ENCODE measurements at places on chromosomes 6 and 20.
A peak's percentile ranks its signal among the peaks of the same experiment; 100 is the strongest.

GRCh38 chr6:14059791-14060436 is 57.7 kb upstream of the CD83 start:
- no peak for DNase-seq

GRCh38 chr6:1043458-1043836 is 268.5 kb upstream of the FOXQ1 start:
- DNase-seq, result no peak

GRCh38 chr6:84095156-84095555 is 61.6 kb downstream of the MRAP2 start:
- no peak for DNase-seq

DNA sequence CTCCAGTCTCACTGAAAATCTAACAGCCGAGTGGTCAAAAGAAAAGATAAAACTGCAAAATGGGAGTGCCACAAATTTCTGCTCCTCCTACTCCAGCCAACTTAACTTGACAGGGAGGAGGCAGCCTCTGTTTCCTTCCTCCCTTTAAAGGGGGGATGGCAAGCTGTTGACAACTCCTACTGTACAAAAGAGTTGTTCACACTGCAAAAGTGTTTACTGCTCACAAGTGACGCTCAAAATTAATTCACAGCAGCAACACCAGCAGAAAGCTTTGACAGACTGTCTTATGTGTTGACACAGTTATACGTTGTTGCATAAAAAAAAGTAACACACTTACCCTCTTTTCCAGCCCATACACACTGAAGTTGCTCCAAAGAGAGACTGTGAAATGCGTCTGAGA is 169.8 kb downstream of the BACH2 start:
- DNase-seq, result no peak

DNA sequence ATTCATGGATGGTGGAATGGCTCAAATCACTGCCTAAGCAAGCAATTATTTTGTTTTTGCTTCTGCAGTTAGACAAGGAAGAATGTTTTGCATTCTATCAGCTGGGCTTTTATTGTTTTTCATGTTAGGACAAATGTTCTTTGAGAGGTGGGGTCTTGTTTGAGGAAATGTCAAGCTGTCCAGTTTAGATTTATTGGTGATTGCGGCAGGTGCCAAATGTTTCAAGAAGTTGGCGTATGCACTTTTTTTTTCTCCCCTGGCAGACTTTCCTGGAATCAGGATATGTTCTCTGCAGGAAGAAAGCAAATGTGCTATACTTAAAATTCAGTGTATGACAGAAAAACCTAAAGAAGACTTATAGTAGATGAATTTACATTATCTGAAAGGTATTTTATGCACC is 81.0 kb upstream of the JAG1 start:
- no peak for DNase-seq

GRCh38 chr6:150201772-150202329 is 59.0 kb downstream of the PPP1R14C start:
- DNase-seq, result no peak

GRCh38 chr6:141347086-141347485 is 785.6 kb upstream of the GJE1 start:
- DNase-seq, result no peak

DNA sequence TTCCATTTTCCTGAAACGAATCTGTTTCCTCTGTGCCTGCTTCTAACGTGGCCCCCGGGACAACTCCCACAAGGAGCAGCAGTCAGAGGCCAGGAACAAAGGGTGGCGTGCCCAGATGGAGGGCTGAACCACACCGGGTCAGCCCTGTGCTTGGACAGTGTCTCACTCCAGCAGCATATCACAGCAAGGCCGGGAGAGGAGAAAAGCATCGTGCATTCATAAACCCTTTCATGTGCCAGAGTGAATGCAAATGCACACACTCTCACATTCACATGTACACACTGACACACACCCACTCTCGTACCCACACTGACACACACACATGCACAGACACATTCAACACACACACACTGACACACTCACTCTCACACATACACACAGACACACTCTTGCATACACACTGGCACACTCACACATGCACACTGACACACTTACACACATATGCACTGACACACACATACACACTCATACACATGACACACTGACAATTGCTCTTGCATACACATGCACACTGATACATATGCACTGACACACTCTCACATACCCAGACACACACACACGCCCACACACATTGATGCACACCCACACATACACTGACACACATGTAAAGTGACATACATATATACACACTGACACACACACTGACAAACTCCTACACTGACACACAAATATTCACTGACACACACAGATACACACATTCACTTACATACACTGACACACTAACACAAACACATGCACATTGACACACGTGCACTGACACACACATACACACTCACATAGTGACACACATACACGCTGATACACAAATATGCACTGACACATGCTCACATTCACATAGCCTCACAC is 237.0 kb downstream of the LRFN2 start:
- DNase-seq, result no peak

DNA sequence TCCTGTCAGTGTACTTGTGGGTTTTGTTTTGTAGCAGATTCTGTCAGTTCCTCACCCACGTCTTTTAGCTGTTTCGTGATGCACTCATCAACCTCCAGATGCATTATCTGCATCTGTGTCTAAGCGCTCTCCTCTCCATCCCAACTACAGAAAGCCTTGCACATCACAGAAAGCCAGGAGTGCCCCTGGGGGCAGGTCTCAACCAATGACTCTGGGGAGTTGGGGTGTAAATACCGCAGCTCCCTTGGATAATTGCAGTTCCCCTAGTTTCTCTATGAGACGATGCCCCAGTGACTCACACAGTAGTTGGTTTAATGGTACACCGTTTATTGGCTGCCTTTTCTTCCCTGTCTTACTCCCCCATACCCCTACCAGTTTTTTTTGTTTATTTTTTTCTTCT is 158.1 kb downstream of the SOX4 start:
- DNase-seq, result no peak

DNA sequence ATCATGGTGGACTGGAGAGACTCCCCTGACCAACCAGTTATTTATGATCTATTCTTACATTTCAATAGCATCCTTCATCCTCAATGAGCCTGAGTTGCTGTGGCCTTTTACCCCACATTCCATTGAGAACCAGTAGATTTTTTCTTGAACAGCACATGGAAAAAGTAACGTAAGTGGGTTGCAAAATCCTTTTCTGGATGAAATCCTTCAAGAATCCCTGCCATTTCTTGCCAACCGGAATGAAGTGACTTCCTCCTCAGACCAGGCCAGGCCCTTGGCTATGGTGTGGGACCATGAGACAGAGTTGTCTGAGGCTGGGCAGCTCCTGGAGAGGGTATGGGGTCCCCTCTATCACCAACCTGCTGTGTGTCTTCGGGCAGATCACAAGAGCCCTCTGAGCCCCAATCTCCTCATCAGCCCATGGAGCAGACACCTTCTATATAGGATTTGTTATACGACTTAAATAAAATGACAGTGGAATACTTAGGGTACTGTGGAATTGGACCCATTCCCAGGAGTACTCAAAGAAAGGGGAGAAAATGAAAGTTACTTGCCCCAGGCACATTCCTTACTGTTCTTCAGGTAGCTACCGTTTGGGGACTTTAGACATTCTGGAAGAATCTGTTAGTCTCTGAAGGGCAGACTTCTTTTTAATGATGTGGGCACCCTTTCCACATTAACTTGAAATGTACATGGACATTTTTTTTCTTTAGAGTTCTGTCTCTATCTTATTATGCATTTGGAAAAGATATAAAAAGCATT is 10.9 kb downstream of the EYA2 start:
- DNase-seq, result no peak

DNA sequence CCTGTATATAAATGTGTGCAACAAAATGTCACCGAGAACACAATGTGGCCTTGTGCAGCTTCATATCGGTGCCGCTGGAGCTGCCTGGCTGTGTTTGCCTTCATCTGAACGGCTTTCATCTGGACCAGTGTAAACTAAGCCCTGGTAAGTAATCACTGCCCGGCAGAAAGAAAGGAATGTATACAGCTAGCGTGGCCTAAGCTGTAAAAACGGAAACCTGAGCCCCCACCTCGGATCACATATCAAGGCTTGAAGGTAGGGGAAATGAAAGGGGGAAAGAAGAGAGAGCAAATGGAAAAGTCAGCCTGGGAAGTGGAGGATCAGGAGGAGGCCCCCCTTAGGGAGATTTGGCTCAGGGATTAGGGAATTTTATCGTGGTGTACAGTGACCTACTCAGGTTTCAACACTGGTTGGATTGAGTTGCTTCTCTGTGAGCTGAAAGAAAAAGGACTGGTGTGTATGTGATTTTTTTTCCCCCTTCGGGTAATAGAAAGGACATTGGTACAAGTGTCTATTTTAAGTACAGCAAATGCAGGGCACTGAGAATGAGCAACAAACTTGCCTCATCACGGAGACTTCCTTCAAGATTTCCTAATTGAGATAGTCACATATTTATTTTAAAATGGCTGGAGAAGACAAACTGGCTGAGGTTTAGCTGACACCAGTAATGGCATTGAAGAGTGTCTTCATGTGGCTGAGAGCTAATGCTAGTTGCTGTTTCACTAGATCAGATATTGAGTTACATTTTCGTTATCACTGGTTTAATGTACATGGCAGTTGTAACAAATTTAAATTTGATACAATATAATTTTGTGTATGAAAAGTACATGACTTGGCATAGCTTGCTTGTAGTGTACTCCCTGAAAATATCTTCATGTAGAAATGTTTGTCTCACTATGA is 3.5 kb downstream of the SOBP start:
- DNase-seq, result peak; percentile 38

- DNase-seq, result no peak
Measured at GRCh38 chr6:118476551-118476950, 71.5 kb upstream of the PLN start.

GRCh38 chr6:1552296-1552761 is 57.4 kb upstream of the FOXC1 start:
- no peak for DNase-seq

DNA sequence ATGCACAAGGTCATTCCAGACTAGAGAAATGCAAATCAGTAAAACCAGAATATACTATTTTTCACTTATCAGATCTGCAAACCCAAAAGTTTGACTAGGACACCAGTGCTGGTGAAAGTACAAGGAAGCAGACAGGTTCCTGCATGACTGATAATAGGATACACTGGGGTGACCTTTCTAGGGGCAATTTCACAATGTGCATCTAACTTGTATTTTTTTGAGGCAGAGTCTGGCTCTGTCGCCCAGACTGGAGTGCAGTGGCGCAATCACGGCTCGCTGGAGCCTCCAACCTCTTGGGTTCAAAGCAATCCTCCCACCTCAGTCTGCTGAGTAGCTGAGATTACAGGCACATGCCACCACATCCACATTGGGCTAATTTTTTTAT is 11.4 kb downstream of the COMMD7 start:
- DNase-seq, result no peak

GRCh38 chr6:51865176-51865575 is 222.2 kb downstream of the PKHD1 start:
- no peak for DNase-seq

GRCh38 chr6:21295506-21296240 is 297.9 kb upstream of the SOX4 start:
- peak; percentile 8 for DNase-seq

GRCh38 chr6:26065952-26066380 is 21.3 kb upstream of the HFE start:
- peak; percentile 62 for DNase-seq

Measured in AG04450 (cell line).